CD8-positive, alpha-beta T cell (primary cell): ENCODE measurements at places on chromosomes 16 and 17. TPM values are rescaled to one million over a fixed set of nuclear protein-coding genes. Genes with fewer than 3 reads are reported as not detected.
A peak's percentile ranks its signal among the peaks of the same experiment; 100 is the strongest.

TBC1D26 gene
- total RNA-seq, result not detected

PRR35 gene
- not detected for total RNA-seq

- DNase-seq, result no peak
These were observed 39.3 kb downstream of the CBFB start for GRCh38 chr16:67068212-67068753.

DNA sequence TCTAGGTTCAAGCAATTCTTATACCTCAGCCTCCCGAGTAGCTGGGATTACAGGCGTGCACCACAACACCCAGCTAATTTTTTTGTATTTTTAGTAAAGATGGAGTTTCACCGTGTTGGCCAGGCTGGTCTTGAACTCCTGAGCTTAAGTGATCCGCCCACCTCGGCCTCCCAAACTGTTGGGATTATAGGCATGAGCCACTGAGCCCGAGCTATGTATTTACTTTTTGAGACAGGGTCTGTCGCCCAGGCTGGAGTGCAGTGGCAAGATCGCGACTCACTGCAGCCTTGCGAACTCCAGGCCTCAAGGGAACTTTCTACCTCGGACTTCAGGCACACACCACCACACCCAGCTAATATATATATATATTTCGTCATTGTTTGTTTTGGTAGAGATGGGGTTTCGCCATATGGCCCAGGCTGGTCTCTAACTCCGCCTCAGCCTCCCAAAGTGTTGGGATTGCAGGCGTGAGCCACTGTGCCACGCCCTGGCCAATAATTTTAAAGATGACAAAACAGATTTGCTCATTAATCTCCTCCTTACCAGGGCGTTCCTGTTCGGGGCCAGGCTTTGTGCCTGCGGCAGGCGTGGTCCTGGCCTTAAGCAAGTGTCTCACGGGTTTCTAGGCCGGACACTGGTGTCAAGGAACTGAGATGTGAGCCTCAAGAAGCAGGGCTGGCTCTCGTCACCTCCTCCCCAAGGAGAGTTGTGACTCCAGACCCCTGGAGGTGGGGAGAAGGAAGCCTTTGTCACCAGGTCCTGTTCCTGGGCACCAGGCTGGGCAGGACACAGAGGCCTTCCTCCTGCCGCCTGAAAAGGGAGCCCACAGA, 4.3 kb upstream of the NPW start:
- no peak for DNase-seq

DNA sequence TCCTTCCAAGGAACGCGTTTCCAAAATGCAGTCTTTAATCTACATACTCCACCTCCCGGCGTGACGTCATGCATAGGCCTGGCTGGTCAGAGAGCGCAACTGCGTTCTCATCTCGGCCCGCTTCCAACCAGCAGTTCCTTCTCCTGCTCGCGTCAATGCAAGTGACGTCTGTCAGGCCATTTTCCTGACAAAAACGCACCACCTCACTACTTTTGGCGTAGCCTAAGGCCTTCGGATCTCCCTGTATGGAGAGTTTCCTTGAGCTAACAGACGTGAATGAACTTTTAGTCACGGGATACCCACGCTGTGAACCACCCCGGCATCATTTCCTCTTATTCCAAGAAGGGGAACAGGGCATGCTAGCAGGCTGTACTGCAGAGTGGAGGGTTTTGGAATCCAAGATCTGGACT, 25.0 kb downstream of the TEX14 start:
- peak; percentile 40 for DNase-seq

DNA sequence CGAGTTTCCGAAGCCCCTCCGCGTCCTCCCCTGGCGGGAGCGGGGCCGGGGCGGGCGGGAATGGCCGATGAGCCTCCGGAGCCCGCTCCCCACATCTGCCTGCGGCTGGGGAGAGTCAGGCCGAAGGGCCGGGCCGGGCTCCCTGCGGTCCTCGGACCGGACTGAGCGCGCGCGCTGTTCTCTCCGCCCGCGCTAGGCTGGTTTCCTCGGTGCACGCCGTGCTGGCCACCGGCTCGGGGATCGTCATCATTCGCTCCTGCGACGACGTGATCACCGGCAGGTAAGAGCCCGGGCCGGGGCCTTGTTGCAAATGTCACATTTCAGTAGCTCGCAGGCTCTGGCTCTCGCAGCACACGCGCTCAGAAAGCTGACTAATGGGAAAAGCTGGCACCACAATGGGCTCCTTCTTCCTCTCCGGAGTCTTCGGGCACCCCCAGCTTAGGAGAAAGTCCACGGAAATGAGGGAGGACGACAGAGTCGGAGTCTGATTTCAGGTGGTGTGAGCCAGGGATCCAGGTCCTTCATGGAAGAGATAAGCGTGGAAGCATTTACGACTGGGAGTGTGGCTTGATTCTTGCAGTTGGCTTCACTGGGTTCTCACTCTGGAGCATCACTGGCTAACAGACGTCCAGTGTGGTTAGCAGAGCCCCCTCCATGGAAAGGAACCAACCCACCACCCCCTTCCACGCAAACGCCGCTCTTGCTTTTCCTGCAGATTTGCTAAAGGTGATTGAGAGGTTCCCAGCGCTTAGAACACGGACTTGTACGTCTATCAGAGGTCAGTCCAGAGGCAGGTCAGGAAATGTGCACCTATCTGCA, 715 bp downstream of the TLCD3A start:
- peak; percentile 39 for DNase-seq

- DNase-seq, result no peak
These were observed 15.5 kb downstream of the RPRML start for GRCh38 chr17:46963571-46963970.

- no peak for DNase-seq
These were observed 83.8 kb upstream of the HS3ST4 start for GRCh38 chr16:25608002-25608401.

DNA sequence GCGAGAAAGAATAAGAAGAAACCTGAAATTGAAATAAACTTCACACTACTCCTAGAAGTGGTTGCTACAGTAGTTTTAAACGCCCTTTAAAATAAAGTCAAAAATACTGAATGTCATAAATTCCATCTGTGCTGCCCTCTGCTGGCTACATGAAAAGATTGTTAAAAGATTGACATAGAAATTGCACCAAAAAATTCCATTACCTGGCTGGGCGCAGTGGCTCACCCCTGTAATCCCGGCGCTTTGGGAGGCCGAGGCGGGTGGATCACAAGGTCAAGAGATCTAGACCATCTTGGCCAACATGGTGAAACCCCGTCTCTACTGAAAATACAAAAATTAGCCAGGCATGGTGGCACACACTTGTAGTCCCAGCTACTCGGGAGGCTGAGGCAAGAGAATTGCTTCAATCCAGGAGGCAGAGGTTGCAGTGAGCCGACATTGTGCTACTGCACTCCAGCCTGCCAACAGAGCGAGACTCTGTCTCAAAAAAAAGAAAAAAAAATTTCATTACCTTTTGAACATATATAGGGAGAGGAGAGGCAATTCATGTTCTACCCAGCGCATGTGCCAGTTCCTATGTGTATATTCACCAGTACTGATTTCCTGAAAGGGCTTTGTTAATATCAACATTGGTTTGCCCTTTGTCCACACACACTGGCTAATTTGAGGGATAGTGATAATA, 36.5 kb downstream of the CYTH1 start:
- DNase-seq, result peak; percentile 71
